NCI-H2081 treated with DMSO at 0.1 percent for 48 hours (cell line): ENCODE measurements at places on chromosomes 1 and 21.
A peak's percentile ranks its signal among the peaks of the same experiment; 100 is the strongest.

DNA sequence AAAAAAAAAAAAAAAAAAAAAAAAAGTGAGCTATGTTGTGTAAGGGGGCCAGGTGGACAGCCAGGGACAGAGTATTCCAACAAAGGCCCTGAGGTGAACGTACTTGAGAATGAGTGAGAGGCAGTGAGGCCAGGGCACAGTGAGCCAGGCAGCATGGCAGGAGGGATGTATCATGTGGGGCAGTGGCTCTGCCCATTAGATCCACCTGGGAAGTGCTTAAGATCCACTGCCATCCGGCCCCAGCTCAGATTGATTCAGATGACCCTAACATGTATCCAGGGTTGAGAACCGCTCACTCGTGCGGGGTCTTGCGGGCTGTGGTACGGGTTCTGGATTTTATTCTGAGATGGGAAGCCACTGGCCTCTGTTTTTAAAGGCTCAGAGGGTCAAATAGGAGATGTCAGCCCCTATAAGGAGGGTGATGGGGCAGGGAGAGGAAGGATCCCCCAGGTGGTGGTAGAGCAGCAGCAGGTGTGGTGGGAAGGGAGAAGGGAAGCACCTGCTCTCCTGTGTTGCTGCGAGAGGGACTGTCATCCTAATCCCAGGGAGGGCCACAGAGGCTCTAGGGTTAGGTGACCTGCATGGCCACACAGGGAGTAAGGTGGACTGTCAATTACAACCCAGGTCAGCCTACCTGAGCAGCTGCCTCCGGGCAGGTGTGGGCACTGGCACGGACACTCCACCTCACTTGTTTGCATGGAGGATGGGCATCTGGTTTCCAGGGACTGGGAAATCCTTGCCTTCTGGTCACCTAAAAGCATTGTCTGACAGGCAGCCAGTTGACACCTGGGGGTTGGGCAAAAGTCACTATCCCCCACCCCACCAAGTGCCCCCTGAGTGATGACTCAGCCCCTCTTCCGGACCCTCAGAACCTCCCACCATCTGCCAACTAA lies 31.6 kb downstream of the CDK18 start:
- no peak for DNase-seq

DNA sequence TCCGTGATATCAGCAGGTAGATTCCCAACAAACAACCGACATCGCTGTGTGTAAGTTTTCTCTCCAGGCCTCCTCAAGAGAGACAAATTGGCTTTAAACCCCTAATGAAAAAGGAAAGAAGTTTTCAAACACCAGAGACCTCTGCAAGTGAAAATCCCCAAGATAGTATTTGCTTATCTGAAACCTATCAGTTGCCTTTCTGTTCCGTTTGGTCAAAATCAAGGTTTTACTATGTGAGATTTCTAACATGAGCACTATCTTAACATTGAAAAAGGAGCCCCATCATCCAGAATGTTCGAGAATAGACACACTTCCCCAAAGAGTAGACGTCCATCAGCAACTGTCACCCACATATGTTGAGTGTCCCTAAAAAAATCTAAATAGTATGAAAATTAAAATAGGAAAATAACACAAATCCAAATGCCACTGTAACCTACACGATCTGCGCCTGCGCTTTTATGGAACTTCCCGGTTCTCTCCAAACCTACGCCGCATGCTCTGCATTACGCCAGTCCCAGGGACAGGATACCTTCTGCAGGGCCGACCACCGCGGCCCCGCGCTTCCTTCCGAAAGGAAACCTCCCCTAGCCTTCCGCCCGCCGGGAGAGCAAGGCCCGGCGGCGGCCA lies 1.4 kb downstream of the SFPQ start:
- DNase-seq = no peak

DNA sequence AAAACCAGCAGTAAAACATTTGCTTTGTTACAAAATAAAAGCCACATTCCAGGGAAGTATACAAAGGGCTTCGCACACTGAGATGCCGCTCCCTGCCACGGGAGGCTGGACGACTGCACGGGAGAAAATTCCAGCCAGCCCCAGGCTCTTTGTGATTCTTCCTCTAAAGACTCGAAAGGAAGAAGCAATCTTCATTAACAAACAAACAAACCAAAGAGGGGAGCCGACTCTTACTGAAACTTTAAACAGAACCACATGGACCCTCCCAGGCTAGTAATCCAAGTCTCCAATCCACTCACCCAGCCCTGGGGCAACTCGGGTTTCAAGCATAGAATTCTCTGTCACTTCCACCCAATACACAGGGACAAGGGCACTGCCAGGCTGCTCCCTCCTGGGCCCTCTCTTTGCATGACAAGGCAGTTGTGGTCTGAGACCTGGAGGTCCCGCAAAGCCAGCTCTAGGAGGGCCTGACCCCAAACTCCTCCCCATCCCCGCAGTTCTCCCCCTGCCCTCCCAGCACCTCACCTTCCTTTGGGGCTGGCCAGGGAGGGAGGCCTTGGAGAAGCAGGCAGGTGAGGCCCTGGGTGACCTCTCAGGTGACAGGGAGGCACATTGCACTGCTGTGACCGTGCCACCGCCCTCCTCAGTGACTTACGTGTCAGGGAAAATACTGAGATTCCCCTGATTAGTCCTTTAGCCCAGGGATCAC lies 26.6 kb upstream of the COL18A1 start:
- DNase-seq = no peak

DNA sequence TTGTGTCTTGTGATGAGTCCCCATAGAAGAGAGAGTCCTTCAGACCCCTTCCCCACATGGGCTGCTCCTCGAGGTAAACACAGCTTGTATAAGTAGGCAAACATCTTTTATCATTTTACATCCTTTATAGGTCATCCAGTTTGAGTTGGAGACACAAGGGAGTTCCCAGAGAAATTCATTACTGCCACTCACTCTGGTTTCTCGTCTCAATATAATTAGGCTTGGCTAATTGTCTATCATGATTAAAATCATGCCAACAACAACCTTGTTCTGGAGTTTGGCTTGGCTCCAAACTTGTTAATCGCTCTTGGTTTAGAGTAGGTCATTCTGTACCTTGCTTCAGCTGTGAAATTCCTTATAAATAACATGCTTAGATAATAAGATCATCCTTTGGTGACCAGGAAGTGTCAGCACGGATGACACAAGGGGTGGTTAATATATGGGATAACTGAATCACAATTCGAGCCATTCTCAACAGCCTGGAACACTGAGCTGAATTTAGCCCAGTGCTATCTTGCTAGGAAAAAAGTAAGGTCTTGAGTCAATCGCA lies 70.7 kb upstream of the DAB1 start:
- no peak for DNase-seq

DNA sequence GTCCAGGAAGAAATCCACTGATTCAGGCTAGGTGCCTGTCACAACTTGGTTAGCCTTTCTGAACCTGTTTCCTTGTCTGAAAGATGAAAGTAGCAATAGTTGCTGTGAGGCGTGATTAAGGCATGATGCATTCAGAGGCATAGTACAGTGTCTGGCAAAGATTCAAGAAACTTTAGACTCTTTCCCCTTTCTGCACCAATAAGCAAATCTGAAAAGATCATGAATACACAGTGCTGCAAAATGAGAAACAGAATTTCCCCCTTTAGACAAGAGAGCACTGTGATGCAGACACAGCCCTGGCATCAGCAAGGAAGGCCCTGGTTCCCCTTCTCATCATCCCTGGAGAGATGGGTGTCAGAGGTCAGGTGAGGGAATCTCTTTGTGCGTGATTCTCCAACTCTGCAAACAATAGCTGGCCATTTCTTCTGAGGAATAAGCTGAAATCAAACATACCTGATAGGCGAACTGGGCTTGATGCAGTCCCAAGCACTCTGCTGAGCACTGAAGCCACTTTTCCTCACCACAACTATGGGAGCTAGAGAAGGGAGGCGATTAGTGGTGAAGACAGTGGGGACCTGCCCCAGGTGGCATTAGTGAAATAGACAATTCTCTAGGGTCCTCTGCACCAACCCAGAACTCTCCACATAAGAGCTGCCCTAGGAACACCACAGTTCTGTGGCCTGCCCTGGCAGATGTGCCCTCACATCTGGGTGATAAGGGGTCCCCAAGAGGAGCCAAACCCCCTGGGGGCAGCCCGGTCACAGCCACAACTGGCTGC lies 41.7 kb downstream of the ITPKB start:
- no peak for DNase-seq

DNA sequence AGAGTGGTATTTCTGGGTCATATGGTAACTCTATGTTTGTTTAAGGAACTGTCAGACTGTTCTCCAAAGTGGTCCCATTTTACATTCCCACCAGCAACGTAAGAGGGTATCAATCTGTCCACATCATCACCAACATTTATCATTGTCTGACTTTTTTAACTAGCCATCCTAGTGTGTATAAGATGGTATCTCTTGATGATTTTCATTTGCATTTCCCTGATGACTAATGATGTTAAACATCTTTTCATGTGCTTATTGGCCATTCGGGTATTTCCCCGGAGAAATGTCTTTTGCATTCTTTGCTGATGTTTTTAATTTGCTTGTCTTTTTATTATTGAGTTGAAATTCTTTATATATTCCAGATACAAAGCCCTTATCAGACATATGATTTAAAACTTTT lies 370.1 kb upstream of the NR5A2 start:
- DNase-seq = no peak

- no peak for DNase-seq
Measured at GRCh38 chr1:32764826-32765569, 52.2 kb downstream of the YARS1 start.

- DNase-seq = no peak
Measured at GRCh38 chr1:20666146-20666545, 5.0 kb upstream of the DDOST start.

- no peak for DNase-seq
Measured at GRCh38 chr1:223628233-223629125, 37.0 kb downstream of the CAPN8 start.

DNA sequence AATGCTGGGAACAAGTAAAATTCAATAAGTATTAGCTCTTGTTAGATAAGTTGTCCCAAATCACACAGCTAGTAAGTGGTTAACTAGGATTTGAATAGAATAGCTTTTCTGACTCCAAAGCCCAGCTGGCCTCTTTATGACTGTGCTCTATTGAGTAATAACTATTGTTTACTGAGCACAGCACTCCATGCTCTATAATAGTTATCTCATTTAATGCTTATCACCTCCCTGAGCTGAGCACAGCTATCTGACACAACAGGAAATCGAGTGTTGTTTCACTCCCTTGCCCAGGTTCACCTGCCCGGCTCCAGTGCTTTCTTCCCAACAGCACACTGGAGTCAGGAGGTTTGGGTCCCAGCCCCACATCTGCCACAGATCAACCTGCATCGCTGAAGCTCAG lies 38.8 kb upstream of the STMN1 start:
- no peak for DNase-seq

GRCh38 chr21:28904961-28905435 lies 87.7 kb downstream of the LTN1 start:
- DNase-seq = no peak

- DNase-seq = no peak
Measured at GRCh38 chr1:54950006-54950368, 30.4 kb upstream of the TMEM61 start.

DNA sequence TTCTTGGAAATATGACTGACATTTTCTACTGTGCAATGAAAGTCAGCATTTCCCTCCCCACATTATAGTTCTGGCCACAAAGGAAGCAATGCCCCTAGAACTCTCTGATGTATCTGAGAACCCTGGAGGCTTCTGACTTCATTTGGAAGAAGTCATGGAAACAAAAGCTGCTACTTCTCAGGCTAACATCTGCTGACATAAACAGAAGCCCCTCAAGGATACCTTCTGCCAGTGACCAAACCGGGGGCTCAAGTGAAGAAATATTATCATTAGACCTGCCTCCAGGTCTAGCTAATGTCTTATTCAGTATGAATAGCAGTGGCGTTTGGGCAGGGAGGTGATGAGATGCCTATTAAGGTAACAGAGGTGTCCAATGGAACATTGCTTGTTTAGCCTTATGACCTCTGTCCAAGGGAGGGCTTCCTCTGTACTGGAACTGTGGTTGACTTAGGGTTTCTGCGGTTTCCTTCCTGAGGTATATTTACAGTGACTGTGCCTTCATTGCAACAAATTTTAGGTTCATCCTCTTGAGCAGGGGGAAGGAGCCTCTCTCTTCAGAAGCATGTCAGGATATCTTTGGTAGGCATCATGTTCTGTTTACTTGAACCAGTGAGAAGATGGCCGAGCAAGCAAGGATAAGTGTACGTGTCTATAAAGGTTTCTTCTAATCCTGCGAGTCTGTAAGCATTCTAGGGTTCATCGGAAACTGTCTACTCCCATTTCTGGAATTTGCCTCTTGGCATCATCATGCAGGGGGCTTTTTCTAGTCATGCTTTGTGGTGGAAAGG lies 161.7 kb downstream of the PBX1 start:
- DNase-seq = no peak

DNA sequence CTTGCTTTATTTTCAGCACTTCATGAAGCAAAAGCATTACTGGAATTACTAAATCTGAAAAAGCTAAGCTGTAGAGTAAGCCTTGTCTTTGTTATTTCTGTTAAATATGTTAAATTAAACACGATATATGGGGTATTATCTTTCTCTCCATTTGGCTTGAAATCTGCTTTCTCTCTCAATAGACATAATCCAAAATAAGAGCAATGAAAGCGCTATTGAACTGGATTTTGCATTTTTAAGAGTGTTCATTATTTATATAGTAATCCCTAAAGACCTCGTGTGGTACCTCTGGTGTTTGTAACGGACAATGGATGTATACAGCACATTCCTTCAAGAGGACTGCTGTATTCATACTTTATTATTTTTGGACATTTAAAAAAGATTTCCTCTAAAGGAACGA lies 91.5 kb upstream of the KCNE2 start:
- no peak for DNase-seq

DNA sequence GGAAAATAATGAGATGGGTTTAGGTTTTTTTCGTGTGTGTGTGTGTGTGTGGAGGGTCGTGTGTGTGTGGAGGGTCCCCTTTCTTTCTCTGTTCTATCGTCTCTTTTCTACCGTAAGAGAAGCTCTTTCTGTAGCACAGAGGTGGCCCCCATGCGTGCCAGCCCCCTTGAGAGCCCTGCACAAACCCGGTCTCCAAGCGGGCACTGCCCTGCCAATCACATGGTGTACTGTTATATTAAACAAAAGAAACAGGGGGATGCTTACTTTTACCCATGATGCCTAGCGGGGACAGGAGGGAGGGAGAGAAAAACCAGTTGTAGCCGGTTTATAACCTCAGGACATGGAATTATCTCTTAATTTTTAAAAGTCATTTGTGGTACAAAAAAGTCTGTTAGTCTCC lies 41.0 kb downstream of the GATAD2B start:
- peak; percentile 83 for DNase-seq

- DNase-seq = no peak
Measured at GRCh38 chr1:202249846-202250245, 56.2 kb downstream of the LGR6 start.
